D341Med (cell line): ENCODE measurements at places on chromosomes 3 and 15.
A peak's percentile ranks its signal among the peaks of the same experiment; 100 is the strongest.

DNA sequence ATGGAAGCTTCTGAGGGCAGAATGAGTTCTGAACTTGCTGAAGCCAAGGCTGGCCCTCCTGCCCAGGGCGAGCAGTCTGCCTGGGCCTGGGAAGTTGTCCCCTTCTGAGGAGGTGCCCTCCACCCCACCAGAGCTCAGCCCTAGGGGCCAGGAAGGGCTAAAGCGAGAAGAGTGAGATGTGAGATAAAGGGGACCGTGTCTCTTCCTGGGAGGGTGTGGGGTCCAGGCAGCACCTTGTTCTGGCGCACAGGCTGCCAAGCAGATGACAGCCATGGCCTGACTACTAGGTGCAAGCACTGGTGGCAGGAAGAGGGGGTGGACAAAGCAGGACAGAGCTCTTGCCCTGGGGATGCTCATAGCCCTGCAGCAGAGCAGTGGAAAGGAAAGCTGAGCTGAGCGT lies 3.7 kb downstream of the PAK6 start:
- DNase-seq, result no peak

DNA sequence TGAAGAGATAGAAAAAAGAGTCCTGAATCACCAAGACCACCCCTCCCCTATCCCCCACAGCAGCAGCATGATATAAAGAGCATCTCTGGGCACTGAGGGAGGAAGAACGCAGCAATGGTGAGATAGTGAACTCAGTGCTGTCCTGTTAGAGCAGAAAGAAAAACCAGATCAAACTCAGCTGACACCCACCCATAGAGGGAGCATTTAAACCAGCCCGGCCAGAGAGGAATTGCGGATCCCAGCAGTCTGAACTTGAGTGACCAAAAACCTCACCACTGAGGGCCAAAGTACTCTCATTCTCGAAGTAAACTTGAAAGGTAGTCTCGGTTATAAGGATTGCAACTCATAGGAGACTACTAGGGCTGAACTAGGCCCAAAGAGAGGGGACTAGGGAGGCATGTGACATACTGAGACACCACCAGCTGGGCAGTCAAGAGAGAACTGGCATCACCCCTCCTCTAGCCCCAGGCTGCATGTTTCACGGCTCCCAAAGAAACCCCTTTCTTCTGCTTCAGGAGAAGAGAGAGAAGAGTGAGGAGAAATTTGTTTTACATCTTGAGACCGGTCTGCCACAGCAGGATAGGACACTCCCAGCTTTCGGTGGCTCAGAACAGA lies 39.2 kb upstream of the TGFBR2 start:
- DNase-seq, result no peak

GRCh38 chr3:36227980-36228379 lies 152.3 kb upstream of the STAC start:
- peak; percentile 29 for DNase-seq

GRCh38 chr3:105235785-105236184 lies 130.9 kb upstream of the ALCAM start:
- no peak for DNase-seq

GRCh38 chr3:159028706-159029105 lies 226.9 kb downstream of the MFSD1 start:
- no peak for DNase-seq

DNA sequence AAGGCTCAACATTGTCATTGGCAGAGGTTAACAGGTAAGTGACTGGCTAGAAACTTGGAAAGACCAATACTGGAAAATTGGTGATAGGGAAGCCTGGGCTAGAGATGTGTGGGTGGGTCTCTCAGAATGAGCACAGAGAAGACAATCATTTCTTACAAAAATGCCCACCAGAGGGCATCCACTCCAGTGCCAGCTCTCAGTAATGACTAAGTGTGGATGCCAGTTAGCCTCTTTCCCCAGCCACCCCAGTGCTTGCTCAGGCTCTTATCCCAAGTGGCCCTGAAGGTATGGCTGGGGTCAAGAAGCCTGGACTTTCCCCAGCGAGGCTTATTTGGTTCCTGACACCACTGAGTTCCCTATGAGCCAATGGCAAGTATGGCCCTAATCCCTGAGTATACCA lies 115.9 kb upstream of the ST8SIA2 start:
- DNase-seq, result peak; percentile 51

DNA sequence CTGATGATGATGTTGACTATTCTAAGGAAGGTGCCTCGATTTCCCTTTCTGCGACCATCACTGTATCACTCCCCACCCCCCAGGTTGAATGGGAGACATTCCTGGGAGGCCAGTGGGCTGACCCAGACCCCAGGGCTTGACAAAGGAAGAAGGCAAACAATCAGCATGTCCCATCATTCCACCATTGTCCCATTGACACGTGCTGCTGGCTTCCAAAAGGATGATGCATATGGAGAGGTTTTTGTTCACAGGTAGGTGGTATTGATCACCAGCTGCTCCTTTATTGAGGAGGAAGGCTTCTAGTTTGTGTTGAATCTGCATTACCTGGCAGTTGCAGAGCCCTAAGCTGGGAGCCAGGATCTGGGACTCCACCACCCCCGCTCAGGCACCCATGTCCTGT lies 30.4 kb downstream of the RASGRF1 start:
- DNase-seq, result no peak

DNA sequence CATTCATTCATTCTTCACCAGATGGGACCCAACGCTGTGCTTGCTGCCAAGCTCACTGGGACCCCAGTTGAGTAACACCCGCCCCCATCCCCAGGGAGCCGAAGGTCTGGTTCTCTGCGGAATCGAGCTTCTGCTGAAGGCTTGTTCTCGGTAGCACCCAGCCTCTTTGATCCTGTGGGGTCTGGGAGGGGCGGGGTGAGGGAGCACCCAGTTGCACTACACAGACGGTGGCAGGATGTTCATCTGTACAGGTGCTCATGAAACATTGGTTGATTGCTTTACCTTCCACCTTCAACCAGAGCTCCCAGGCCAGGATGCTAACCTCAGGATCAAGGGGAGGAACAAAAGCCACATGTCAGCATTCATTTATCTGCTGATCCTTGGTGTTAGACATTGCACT lies 77.7 kb upstream of the RGMA start:
- no peak for DNase-seq

DNA sequence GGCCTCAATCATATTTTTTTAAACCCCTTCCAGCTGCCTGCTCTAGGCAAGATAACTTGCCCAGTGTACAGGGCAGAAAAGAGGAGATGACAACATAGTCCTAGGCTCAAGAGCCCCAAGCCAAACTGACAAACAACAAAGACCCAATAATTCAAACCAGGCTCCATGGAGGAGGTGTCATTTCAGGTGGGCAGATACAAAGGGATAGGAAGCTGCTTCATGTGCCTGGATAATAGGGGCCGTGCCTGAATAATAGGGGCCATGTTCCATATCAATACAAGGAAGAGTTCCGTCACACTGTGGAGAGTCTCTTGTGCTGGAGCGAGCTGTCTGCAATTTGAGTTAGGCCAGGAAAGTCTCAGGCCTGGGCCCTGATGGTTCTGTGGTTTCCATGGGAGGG lies 35.4 kb upstream of the TRIM71 start:
- no peak for DNase-seq

DNA sequence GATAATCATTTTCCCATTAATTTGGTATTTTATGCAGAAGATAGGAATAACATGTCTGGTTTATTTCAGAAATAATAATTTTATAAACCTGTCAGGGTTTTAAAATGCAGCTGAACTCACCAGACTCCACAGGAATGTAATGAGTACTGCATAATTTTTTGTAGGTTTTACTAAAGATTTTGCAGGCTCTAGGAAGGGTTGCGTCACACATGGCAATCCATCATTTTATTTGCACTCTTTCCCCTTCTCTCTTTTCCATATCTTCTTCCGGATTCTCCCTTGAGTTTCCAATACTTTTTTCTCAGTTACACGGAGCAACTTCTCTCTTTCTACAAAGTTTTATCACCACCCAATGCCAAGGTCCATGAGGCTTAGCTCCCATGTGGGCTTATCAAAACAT lies 234.7 kb downstream of the NFKBIZ start:
- DNase-seq, result no peak
